AG20443 (cell line): ENCODE measurements at places on chromosomes 7 and 10.
A peak's percentile ranks its signal among the peaks of the same experiment; 100 is the strongest.

DNA sequence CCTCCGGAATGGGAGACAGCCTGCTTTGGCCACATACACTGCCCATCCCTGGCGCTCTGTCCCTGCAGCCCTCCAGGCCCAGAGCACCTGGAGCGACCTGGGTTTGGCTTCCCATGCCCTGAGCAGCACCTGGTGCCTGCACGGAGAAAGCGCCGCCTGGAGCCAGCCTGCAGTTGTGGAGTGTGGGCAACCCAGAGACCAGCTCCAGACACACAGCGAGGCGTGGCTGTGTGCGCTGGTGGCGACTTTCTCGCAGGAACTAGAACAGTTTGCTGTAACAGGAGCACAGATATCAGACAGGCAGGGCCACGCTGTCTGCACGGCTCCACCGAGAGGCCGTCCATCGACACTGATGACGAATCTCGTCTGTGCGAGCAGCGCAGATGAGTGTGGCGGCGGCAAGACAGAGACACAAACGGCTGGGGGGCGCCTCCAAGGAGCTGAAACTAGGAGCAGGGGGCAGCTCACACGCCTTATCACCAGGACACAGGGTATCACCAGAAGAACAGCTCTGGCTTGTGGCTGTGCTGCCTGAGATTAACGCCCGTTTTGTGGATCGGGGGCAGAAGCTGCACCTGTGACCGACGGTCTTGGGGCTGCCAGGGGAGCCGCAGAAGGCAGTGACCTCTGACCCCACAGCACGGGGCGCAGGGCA, 275.3 kb downstream of the DNAJB6 start:
- no peak for DNase-seq

DNA sequence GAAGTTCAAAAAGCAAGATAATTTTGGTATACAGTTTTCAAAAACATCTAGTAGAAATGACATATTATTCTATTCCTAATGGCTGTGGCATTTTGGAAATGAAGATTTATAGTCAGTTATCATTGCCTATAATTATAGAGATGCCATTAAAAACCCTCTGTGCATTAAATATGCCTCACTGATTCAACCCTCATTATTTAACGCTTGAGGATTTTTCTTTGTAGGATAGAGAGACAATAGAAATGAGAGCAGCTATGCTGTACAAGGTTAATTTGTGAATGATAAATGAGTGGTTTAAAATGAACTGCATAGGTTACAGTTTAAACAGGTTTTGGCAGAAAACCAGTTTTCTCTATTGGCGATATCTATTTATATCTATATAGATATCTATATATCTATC, 32.2 kb upstream of the SEMA3A start:
- DNase-seq = no peak

GRCh38 chr7:70595755-70596597, 536.0 kb upstream of the GALNT17 start:
- peak; percentile 63 for DNase-seq

- no peak for DNase-seq
Measured at GRCh38 chr10:3714967-3715366, 70.0 kb downstream of the KLF6 start.

DNA sequence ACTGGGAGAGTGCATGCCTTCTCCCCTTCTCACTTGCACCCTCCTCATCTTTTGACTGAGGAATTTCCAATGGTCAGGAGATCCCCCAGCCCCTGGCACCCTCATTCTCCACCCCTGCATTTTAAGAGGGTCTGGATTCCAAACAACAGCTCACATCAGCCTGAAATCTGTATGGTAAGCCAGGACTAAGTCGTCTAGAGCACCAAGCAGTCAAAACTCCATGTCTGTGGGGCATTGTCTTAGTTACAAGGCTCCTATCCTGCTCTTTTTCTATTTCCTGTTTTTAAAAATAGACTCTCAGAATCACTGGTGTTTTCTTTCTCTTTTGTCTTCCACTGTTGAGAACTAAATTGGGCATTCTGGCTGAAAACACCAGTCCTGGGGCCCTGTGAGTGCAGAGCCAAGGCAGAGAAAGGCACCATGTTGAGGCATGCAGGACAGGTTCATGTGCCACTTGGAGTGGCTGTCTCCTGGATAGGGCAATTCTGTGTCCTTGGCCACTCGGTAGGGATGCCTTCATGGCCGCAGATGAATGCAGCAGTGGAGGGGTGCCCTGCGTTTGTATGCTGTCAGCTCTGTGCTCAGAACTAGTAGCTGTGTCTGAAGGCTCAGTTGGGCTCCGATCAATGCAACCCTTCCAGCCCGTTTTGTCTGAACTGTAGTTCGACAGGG, 216.6 kb upstream of the YAE1 start:
- no peak for DNase-seq

DNA sequence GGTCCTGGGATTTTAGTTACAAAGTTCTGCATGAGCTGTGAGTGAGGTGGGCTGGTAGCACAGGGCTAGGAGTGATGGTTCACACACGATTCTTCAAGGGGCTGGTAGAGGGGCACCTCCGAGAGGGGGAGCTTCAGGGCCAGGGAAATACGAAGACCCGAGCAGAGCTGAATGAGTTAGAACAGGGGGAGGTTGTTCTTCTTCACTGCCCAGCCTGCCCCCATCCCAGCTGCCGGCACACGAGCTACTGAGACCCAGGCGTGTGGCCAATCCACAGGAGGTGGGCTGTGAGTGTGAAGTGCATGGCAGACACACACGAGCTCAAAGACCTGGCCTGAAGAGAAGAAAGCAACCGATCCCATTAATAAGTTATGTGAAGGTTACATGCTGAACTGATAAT, 256.2 kb upstream of the ZNF32 start:
- no peak for DNase-seq

DNA sequence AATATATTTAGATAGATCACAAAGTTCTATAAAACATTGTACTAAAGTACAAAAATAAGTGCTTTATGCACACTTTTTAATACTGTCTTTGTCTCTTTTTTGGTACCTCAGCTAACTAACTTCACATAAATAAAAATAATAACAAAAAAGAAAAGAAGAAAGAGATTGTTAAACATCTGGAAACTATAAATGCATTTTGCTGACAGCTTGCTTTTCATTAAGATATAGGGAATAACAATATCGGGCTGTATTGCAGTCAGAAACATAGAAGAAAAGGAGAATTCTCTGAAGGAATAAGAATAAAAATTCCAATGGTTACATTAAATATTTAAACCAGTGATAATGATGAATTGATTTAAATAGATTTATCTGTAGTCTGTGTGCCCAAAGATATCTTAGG, 59.9 kb downstream of the ASAH2B start:
- no peak for DNase-seq

DNA sequence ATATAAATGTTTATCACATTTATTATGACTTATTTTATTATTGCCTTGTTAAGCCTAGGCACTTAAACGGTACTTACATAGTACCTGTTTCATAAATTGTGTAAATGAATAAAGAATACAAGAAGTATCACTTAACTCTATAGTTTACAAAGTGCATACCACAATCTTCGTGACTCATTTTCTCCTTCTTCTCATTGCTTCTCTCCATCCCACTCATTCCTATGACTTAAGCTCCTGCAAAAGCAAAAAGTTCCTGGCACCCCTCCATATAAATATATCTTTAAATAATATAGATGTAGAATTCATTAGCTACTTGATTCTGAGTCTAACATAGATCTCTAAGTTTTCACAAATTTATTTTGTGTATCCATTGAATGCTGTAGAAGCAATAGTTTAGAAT, 1382.0 kb upstream of the CELF2 start:
- no peak for DNase-seq

DNA sequence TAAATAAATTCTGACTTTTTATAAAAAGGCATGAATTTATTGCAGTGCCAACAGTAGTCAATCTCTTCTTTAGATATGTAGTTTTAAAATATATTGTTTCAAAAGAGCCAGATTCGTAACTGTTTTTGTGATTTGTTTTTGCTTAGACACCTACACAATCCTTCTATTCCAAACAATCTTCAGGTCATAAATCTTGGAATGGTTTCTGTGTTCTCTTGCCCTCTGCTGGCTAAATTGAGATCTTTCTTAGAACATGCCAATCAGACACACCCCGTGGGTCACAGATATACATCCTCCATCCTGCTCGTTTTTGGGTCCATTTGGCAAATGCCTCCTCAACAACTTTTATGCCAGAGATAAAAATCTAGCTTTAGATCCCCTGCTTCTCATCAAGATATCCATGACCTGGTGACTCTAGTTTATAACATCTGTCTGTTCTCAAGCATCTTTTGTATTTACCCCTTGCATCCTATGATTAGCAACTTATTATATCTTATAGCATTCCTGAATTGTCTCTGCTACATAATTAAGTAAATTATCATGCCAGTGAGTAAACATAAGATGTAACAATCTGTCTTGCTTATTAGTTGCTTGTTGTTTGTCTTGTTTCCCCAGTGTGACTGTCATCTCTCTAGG, 35.3 kb upstream of the IFRD1 start:
- DNase-seq = peak; percentile 41

DNA sequence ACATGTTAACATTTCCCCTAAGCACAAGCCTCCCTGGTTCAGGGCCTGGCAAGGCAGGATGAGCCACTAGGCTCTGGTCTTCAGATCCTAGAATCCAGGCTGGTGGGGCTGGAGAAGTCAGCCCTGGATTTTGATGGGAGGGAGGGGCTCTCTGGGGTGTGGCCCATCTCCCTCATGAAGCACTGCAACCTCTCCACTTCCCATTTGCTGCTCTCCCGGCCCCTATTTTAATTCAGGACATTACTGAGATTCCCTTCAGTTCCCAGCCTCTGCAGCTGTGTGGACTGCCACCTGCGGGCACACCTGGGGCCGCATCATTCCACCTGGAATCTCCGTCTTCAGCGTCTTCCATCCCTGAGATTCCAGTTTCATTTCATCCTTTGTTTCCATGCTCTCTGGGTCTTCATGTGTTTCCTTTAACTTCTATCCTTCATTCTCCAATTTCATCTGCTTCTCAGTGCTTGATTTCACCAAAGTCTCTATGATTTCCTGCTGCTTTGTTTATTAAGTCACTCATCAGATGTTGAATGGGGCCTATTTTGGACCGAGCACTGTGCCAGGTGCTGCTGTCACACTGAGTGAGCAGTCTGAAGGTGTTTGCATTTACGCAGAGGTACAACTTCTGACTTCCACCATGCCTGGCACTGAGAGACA, 253.6 kb downstream of the WDR37 start:
- no peak for DNase-seq

DNA sequence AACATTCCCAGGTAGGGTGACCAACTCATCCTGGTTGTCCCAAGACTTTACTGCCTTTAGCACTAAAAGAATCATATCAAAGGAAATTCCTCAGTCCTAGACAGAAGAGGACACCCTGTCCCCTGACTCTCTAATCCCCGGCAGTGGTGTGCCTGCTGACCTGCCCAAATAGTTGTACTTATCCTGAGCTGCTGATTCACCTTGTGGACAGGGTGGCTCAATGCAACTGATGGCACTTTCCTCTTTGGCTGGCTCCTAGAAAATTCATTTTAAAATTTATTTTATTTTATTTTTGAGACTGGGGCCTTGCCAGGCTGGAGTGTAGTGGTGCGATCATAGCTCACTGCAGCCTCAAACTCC, 111.7 kb downstream of the JCAD start:
- DNase-seq = no peak

DNA sequence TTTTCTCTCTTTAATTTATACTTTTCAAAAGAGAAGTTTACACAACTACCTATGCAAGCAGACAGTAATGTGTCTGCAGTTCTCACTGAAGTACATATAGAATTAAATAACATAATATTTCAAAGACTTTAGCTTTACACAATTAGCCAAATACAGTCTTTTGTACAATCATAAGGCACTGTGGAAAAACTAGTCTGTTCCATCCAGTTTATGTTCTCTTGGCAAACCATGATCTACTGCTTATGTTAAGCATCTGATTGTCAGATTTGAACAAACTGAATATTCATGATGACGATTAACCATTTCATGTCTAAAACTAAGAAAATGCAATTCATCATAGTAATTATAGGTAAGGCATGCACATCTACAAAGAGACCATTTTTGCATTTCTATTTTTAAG, 842 bp downstream of the SEMA3A start:
- no peak for DNase-seq

DNA sequence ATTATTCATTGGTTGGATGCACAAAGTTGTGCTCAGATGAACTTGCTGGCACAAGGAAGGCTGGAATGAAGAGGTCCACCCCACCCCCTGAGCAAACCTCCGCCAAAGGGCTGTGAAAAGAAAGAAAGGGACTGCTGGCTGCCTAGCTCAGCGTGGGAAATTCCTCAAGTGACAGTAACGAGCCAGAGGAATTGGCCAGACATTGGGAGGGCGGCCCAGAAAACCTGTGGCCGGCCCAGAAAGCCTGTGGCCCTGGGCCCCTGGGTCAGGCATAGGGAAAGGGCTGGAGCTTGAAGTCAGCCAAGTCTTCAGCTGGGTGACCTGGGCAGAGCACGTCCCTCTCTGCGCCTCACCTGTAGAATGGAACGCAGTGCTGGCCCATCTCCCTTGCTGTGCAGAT, 30.6 kb upstream of the CTBP2 start:
- no peak for DNase-seq

GRCh38 chr10:115063701-115064658, 29.2 kb upstream of the ATRNL1 start:
- DNase-seq = no peak

DNA sequence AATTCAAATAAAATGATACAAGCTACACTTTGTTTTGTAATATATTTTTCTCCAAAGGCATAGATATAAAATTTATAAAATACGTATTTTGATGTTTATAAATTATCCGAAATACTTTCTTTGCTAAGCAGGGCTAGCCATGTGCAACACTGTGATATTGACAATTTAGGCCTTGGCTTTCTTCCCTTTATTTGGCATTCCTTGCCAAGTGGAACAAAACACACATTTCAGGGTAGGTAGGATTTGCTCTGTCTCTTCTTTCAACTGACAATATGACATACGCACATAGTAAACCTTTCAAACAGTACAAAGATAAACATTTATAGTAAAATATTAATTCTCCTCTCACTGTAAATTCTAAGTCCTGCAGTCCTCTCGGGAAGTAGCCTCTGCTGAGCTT, 103.3 kb upstream of the POT1 start:
- DNase-seq = no peak

DNA sequence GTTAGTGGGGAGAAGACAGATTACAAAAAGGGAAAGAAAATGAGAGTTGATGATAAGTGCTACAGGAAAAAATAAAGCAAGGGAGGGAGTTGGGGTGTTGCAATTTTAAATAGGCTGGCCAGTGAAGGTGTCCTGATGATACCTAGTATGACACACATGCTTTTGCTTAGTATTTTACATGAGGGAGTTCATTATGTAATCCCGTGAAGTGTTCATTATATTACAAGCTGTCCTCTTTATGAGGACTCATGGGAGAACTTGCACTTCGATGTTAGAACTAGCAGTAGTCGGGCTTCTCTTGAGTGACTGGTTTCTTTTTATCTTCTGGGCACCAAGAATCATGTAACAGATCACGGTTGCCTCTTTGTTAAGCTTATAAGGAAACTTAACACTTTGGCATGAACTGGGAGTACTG, 102.3 kb upstream of the MTPN start:
- DNase-seq = no peak

DNA sequence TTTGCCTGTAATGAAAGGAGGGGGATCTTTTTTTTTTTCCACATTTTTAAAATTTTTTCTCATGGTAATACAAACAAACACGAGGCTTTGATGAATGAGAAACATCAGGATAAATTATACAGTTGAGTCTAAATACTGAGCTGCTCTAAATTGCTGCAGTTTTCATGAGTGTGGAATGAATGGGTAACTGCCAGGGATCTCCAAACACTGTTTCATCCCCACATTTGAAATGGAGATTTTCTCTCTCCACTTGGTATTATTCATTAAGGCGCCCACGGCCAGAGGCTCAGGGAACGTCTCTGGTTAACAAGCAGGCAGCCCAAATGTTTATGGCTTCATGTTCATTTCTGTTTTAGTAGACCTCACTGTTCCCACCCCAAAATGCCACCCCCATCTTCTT, 717.1 kb downstream of the GRID1 start:
- DNase-seq = no peak

GRCh38 chr7:29289156-29290021, 94.8 kb downstream of the CHN2 start:
- DNase-seq = no peak
